ENCODE measurements at places on chromosomes 1 and 21.

- no peak for DNase-seq
Observed at GRCh38 chr1:196678510-196678884, 26.7 kb downstream of the CFH start.

GRCh38 chr1:223363856-223364684, at the start of gene SUSD4:
Gene SUSD4, minus strand, starts transcription at chr1:223364176. Its CDS starts 751 bp downstream, at chr1:223363425.
- peak; percentile 53 for DNase-seq

GRCh38 chr1:166952002-166952746, 23.2 kb downstream of the ILDR2 start:
- no peak for DNase-seq

DNA sequence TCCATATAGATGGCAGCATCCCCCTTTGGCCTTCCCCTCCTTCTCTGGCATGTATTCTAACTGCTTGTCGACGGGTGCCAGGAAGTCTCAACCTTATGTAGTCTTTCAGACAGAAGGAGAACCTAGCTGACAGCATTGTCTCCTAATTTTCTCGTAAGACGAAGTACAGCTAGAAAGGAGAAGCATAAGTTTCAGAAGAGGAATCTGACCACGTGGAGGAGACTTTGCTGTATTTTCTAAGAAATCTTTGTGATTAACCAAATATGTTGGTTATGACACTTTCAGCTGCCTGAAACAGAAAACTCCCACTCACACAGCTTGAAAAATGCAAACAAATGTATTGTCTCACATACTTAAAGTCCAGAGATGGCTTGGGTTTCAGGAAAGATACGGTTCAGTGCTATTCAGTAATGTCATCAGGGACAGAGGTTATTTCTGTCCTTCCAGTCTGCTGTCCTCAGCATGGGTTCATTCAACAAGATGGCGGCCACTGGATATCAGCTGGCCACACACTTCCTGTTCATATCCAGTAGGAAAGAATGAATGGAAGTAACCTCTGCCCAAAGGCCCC, 109.5 kb upstream of the ZNF648 start:
- DNase-seq: no peak

GRCh38 chr1:19040010-19040680, 83.7 kb upstream of the IFFO2 start:
- no peak for DNase-seq

DNA sequence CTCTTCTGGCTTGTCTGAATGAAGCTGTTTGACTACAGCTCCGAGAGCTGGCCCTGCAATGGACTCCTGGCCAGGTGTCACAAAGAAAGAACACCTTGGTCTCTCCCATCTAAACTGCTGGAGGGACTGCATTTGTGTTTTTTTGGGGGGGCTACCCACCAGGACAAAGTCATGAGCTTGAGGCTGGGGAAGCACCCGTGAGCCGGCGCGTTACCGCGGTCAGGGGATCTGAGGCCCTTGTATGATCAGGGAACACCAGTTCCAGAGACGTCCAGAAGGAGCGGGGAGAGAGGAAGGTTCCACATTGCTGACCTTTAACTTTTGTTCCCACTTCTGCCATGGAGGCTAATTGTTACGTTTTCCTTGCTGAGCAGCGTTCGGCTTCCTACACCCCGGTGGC, 84.5 kb upstream of the C1orf174 start:
- no peak for DNase-seq

DNA sequence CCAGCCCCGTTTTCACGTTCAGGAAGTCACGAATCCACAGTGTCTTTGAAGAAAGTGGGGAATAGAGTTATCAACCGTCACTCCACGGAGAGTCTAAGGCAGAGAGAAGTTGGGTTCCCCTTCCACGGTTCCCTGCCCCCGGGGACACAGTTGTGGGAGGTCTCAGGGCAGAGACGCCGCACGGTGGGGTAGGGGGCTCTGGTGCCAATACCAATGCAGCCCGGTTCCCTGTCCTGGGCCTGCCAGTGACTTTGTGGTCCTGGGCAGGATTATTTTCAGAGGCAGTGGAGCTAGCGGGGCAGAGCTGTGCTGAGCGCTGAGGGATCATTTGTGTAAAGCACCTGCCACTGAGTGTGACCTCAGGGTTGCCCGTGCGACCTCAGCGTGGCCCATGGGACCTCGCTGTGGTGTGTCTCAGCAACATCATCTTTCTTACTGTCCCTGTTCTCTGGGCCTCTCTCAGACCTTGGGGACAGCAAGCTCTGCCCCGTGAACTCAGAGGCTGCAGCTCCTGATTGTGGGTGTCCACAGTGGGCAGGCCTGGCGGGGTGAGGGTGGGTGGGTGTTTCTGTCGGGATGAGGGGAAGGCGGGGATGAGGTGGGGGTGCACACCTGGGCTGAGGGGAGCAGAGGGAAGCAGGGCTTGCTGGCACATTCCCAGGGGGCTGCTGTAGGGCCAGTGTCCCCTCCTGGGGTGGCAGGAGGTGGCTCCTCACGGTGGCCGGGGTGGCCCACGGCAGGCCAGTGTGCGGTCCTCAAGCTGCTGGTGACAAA, 65.2 kb downstream of the AGPAT3 start:
- no peak for DNase-seq

- DNase-seq: no peak
Observed at GRCh38 chr1:206674745-206675175, 9.9 kb upstream of the MAPKAPK2 start.

DNA sequence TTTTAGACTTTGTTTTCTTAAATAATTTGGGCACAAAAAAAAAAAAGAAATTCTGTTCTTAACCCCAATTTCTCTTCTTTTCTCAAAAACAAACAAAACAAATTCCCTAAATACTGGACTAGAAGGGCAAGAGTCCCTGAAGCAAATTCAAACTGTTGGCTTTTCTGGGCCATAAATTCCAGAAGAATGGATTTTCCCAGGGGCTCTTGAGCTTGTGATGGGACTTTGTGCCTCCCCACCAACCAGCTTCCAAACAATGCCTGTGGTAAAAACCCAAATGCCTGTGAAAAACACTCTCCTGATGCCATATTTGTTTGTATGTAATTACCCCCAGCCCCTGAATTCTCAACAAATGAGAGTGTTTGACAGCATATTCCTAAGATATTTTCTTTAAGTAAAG, 55.4 kb downstream of the SGIP1 start:
- no peak for DNase-seq

DNA sequence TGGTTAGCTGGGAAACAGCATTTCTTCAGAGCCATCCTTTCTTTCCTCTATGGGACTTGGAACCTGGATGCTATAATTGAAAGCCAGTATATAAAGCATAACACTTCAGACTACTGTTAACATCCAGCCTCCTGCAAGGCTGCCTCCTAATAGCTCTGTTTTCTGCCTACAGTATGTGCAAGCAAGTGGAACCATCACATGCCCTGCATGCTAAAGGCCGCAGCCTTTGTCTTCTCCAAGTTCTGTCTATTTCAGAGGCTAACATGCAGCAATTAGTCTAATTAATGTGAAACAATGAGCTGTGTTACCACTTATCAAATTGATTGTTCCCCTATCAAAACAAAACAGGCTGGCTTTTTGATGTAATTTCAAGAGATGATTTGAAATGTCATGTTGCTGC, 82.7 kb upstream of the ESRRG start:
- no peak for DNase-seq

DNA sequence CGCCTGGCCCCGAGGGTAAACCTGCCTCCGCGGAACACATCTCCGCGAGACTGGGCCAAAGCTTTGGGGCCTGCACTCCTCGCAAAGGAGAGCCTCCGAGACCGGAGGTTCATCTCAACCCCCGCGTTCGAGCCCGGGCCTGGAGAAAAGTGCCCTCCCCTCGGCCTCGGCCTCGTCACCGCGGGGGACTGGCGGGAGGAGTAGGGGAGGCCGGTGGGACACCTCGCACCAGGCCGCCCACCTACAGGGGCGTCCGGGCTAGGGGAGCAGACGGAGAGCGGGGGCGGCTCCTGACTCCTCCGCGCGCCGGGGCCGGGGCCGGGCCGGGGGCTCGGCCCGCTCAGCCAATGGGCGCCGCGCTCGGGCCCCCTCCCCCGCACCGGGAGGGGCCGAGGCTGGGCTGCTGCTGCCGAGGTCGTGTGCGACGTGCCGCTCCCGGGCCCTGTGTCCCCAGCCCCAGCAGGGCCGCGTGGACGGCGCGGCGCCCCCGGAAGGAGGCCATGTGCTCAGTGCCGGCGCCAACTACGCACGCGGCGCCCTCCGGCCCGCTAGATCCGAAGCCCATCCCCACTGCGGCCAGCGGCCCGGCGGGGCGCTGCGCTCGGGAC, 684 bp downstream of the SLC2A1 start:
- DNase-seq: peak; percentile 46

DNA sequence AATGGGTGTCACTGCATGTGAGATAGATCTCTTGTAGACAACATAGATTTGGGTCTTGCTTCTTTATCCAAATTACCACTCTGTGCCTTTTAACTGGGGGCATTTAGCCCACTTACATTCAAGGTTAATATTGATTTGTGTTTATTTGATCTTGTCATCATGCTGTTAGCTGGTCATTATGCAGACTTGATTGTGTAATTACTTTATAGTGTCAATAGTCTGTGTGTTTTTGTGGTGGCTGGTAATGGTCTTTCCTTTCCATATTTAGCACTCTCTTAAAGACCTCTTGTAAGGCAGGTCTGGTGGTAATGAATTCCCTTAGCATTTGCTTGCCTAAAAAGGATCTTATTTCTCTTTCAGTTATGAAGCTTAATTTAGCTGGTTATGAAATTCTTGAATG, 29.6 kb downstream of the ZNF691 start:
- DNase-seq: no peak

DNA sequence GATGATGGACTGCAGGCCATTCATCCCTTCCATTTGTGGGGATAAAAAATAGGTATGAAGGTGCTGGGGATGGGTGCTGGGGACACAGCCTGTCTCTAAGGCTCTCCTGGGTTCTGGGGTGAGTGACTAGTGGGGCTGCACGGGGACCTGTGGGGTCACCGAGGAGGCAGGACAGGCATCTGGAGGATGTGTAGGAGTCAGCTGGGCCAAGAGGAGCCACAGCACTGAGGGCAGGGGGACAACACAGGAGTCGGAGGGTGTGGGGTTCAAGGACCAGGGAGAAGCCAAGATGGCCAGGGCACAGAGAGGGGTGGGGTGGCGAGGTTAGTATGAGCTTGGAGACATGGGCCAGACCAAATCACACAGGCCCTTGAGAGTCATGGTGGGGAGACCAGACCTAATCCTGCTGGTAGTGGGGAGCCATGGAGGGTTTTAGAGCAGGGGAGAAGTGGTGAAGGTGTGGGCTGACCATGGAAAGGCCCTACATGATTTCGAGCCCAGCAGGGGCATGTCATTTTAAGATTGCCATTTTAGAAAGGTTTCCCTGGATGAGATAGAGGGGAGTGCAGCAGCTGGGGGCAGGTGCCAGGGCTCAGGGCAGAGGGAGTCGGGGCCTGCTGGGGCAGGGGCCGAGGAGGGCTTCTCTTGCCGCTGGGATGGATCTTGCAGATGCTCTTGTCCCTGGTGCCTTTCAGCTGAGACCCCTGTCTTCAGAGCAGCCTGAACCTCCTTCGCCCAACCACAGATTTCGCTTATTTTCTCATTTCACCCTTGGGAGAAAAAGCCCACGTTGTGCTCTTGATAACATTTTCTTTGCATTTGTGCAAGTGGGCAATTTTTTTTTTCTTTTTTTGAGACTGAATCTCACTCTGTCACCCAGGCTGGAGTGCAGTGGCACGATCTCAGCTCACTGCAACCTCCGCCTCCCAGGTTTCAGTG, 22.7 kb downstream of the SERINC2 start:
- DNase-seq: no peak

DNA sequence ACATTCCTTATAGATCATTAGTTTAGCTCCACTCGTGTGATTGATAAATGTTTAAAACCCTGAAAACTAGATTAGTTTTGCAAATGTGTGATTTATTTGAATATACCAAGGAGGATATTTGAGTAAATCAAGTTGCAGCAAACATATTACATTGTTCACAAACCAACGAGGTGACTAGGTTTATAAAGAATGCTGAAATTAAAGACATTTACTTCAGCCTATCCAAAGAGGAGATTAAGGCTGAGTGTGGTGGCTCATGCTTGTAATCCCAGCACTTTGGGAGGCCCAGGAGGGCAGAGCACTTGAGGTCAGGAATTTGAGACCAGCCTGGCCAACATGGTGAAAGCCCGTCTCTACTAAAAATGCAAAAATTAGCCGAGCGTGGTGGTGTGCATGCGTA, 34.1 kb downstream of the VTCN1 start:
- no peak for DNase-seq

DNA sequence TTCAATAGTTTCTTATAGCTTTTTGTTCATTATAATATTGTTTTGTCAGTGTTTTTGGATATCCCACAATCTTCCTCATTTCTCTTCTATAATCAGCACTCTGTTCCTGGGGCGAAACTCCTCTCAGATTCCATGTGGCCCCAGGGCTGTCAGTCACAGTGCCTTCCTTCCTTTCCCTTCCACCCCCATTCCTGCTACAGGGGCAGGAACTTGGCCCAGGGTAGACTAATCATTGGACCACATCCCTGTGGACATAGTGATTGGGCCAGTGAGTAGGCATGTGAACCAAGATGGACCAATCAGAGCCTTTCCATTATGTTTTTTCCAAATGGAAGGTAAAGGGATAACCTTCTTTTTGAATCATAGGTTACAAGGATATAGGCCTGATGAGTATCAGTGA, 78.3 kb downstream of the PGM1 start:
- no peak for DNase-seq

- no peak for DNase-seq
Observed at GRCh38 chr1:7060745-7061144, 275.5 kb downstream of the CAMTA1 start.

GRCh38 chr1:7026169-7026568, 240.9 kb downstream of the CAMTA1 start:
- no peak for DNase-seq

DNA sequence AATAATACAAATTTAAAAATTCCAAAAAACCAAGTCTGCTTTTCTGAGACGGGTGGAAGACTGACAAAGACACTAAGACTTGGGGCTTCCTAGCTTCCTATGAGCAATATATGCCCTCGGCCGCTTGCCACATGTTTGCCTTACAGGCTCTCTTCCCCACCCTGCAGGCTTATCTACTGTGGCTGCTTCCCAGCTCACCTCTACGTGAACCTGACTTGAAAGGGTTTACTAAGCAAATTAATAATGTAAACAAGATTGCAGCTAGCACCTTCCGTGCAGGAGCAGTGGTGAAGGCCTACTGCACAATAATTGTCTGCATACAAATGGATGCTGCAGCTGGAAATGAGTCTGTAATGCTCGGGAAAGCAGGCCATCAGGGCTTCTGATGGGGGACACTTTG, 152.9 kb upstream of the DAB1 start:
- peak; percentile 79 for DNase-seq

- DNase-seq: no peak
Observed at GRCh38 chr1:1191734-1192133, 14.7 kb downstream of the TNFRSF18 start.

- no peak for DNase-seq
Observed at GRCh38 chr1:103341377-103341880, 184.1 kb upstream of the RNPC3 start.

- no peak for DNase-seq
Observed at GRCh38 chr1:178931858-178932551, 61.1 kb upstream of the ANGPTL1 start.

GRCh38 chr1:244802041-244802440, 33.4 kb upstream of the COX20 start:
- DNase-seq: no peak

DNA sequence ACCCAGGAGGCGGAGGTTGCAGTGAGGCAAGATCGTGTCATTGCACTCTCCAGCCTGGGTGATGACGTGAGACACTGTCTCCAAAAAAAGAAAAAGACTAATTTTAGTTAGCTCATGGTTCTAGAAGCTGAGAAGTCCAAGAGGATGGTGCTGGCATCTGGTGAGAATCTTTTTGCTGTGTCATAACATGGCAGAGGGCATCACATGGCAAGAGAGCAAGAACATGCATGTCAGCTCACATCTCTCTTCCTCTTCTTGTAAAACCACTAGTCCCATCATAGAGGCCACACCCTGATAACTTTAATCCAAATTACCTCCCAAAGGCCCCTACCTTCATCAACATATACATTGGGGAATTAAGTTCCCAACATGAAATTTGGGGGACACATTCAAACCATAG, 13.8 kb upstream of the CNN3 start:
- DNase-seq: no peak

Data from NCI-H526 (cell line).